ENCODE measurements at places on chromosomes 4 and X.

GRCh38 chrX:152932598-152933175 is 34.8 kb downstream of the ZNF185 start:
- no peak for DNase-seq

GRCh38 chr4:54392479-54392878 is 163.4 kb downstream of the PDGFRA start:
- no peak for DNase-seq

- no peak for DNase-seq
Observed at GRCh38 chrX:103400931-103401330, 24.6 kb downstream of the BEX3 start.

GRCh38 chrX:138885886-138886285 is 174.4 kb upstream of the FGF13 start:
- no peak for DNase-seq

DNA sequence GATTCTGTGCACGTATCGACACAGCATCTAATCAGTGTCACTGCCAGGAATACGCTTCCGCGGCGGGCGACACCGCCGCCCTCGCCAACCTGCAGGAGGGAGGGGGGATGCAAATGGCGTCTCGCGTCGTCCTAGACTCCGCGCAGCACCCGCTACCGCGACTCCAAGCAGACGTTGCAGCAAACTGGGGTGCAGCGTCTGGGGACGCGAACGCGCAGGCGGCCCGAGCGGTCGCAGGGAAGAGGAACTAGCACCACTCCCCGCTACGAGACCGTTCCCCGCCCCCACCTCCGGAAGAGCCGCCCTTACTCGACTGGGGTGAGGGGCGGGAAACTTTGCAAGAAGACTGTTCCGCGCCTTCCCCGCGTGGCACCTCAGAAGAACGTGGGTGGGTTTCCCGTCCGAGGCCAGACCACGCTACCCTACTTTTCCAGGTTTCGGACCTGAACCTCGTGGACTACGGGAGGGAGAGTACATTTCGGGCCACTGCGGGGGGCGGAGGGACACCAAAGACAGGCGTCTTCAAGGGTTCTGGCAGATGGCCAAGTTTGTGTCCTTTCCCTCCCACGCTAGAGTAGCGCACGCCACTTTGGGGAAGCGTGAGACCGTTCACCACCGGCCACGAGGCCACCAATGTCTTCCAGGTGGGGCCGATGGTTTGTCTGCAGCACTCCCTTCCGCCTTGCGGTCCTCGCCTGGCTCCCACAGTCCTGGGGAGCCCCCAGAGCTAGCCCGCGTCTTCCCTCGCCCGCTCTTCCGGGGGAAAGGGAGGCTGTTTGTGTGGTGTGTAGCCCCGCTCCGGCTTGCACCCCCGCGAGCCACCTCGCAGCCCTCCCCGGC is 78.0 kb upstream of the BCOR start:
- DNase-seq = peak; percentile 36

DNA sequence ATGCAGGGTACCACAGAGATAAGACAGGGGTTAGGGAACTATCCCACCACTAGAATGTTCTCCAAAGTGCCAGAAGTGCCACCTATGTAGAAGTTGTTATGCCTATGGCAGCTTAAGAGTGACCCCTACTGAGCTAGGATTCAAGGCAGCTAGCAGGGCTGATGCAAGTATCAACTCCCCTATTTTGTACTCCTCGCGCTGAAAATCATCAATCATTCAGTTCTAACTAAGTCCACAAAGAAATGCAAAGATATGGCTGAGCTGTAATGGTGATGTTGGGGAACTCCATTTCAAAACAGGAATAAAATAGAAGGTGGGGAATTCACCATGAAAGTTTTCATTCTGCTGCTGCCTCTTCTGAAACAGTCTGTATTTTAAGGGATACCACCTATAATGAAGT is 13.8 kb downstream of the ACSL4 start:
- no peak for DNase-seq

DNA sequence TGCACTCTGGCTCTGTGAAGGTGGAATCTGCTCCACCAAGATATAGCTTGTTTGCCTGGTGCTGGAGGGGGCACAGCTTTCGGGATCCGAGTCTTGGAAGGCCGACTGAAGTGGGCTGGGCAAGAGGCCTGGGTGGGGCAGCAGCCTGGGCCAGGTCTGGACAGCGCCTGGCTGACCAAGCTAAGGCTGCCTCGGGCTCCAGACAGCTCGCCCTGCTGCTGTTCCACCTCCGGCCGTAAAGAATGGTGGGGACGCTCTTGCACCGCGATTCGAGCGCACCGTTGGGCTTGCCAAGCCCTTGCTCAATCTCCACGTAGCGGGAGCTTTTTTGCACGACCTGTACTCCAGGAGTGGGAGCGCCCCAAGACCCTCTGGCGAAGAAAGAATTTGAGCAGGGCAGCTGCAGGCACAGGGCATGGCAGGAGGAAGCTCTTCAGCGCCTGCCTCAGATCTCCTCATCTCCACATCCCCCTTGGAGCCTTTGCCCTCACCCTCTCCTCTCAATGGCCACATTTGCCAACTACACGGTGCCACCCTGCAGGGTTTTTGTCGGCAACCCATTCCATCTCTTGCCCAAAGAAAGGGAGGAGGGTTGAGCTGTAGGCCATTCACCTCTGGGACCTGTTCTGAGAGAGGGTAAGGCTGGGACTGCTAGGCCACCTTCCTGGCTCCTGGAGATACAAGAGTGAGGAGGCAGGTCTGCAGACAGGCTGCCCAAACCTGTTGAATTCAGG is 18.9 kb downstream of the CNGA2 start:
- peak; percentile 1 for DNase-seq

DNA sequence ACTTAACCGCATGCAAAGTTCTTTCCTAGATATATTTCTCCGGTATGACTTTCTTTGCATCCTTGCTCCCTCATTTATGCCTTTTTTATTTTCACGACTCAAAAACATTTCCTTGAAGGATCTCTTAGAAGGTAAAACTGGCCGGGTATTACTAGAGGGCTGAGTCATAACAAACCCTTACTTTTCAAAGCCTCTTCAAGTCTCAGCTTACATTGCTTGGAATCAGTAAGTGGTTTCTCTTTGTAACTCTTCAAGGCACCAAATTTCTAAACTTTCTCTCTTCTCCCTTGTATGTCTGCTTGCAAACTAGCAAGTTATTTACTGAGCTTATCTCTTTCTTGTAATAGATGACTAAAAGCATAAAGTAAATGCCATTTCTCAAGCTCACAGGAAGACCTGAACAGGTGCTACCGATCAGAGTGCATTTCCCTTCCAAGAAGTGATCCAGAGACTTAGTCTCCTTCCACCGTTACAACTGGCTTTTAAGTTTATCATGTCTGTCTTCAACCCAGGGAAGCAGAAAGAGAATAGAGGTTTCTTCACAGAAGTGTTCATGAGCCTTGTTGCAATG is 75.5 kb downstream of the ANXA10 start:
- DNase-seq = no peak

DNA sequence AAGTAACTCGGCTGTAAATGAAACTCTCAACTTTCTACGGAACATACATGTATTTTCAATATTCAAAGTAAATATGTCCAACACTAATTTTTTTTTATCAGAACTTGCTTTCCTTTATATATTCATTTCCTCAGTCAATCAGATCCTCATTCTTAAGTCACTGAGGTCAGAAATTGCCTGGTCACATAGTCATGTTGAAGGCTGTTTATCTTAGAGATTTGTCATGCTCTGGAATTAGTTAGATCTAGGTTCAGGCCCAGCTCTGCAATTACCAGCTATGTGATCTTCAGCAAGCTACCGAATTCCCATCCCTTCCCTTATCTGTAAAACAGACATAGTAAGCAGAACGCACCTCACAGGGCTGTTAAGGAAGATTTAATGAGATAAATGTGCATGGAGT is 228.8 kb downstream of the SPCS3 start:
- no peak for DNase-seq

GRCh38 chrX:149145845-149146285 is 359.2 kb downstream of the IDS start:
- no peak for DNase-seq

Measured in hypothalamus (tissue), 51 donors.